ENCODE measurements at places on chromosomes 7 and 10.

- no peak for DNase-seq
Measured at GRCh38 chr7:138657854-138658386, 43.2 kb downstream of the SVOPL start.

GRCh38 chr7:90298145-90299038 is 22.7 kb downstream of the FAM237B start:
- DNase-seq: no peak

- DNase-seq: no peak
Measured at GRCh38 chr7:105295596-105296352, 92.9 kb downstream of the SRPK2 start.

GRCh38 chr7:76354981-76355730 is 3.6 kb downstream of the YWHAG start:
- no peak for DNase-seq

DNA sequence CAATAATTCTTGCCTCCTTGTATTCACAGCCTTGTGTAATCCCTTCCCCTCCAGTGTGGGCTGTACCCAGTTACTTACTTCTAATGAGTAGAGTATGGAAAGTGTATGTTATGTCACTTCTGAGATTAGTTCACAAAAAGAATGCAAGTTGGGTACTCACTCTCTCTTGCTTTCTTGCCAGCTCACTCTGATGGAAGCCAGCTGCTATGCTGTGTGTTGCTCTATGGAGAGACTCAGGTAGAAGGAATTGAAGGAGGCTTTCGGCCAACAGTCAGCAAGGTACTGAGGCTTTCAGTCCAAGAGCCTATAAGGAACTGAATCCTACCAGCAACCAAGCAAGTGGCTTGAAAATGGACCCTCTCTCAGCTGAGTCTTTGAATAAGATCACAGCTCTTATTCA is 9.7 kb upstream of the BICC1 start:
- DNase-seq: no peak

Measured in CD4-positive, alpha-beta T cell treated with Interleukin-1 beta for 1 hour (primary cell).